Stimulated activated CD8-positive, alpha-beta memory T cell treated with anti-CD3 and anti-CD28 coated beads, Interleukin-15, amount 100 ng/mL, for 1 hour (primary cell): ENCODE measurements at places on chromosomes 16 and 17.

- no peak for DNase-seq
Measured at GRCh38 chr17:28970879-28971278, 19.6 kb upstream of the PHF12 start.

DNA sequence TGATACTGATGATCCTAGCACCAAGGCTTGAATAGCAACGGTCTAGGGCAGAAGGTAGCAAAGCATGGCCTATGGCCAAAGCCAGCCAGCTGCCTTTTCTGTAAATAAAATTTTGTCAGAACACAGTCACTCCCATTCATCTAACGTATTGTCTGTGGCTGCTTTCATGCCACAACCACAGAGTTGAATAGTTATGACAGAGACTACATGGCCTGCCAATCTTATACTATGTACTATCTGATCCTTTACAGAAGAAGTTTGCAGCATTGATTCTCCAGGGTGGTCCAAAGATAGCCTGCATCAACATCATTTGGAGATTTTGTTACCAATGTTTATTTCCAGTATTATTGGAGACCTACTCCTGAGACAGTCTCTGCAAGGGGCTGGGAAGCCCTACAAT, 19.9 kb upstream of the MMD start:
- DNase-seq: no peak

DNA sequence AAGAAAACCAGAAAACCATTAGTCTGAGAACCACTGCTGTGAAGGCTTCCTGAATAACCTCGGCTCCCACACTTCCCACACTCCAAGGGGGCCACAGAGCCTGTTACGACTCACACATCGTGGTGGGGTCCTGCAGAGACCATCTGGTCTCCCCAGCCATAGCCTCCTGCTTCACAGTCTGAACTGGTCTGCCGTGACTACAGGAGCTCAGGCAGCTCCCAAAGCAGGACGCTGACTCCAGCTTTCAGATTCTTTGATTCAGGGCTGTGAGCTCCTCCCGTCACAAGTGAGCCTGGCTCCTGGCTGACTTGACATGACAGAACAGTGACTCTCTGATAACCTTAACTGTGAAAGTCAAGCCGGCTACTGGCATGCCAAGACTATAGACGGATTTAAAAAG, 37.8 kb downstream of the CYB5D2 start:
- no peak for DNase-seq

- DNase-seq: no peak
Measured at GRCh38 chr16:77113835-77114234, 77.2 kb upstream of the MON1B start.

GRCh38 chr17:83174362-83175118, 95.1 kb downstream of the METRNL start:
- DNase-seq: no peak

GRCh38 chr17:36197387-36197703, 787 bp upstream of the CCL3L1 start:
- DNase-seq: no peak

GRCh38 chr17:7834542-7834956, 532 bp downstream of the KDM6B start:
- DNase-seq: no peak

GRCh38 chr17:65618516-65618915, 57.1 kb upstream of the AXIN2 start:
- no peak for DNase-seq

DNA sequence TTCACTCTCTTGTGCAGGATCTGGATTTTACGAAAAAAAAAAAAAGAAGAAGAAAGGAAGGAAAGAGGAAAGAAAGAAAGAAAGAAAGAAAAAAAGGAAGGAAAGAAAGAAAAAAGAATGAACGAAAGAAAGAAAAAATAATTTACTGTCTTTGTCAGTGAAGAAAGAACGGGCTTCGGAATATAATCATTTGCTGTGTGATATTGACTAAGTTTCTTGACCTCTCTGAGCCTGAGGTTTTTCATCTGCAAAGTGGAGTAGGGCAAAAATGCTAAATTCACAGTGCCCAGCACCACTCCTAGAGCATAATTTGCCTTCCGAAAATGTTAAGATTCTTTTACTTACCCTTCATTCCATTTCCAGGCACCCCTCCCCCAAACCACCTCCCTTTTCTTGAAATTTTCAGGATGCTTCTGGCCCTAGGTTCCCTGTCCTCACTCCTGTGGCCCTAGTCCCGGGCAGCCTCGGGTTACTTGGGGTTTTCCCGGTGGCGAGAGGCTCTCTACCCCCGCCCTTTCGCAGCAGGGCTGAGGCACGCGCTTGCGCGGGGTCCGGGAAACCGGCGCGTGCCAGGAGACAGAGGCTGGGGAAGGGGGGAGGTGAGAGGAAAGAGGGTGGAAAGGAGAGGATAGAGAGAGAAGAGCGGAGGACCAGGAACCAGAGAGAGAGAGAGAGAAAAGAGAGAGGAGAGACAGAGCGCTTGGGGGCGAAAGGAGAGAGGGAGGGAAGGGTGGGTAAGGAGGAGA, at the start of gene CNTNAP1:
TSS of gene CNTNAP1 (plus strand) at position 556 of the 746 bp plus-strand sequence. CDS start 299 bp downstream, outside the sequence.
- DNase-seq: no peak

DNA sequence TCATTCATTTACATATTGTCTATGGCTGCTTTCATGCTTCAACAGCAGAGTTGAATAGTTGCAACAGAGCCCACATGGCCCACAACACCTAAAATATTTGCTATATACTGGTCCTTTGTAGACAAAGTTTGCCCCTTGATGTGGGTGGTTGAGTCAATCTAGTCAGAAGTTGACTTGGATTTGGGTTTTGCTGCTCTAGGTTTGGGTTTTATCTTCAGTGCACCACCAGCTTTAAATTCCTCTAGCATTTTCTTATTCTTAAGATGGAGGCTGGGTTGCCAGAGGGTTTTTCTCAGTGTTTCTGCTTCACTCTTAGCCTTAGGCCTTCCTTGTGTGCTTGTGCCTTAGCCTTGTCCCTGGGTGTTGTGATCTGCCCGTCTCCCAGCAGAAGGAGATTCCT, 51.0 kb downstream of the CCDC182 start:
- DNase-seq: no peak

- no peak for DNase-seq
Measured at GRCh38 chr16:72110662-72111615, 17.3 kb downstream of the DHX38 start.

- DNase-seq: no peak
Measured at GRCh38 chr17:17380145-17380925, 77.2 kb downstream of the NT5M start.

DNA sequence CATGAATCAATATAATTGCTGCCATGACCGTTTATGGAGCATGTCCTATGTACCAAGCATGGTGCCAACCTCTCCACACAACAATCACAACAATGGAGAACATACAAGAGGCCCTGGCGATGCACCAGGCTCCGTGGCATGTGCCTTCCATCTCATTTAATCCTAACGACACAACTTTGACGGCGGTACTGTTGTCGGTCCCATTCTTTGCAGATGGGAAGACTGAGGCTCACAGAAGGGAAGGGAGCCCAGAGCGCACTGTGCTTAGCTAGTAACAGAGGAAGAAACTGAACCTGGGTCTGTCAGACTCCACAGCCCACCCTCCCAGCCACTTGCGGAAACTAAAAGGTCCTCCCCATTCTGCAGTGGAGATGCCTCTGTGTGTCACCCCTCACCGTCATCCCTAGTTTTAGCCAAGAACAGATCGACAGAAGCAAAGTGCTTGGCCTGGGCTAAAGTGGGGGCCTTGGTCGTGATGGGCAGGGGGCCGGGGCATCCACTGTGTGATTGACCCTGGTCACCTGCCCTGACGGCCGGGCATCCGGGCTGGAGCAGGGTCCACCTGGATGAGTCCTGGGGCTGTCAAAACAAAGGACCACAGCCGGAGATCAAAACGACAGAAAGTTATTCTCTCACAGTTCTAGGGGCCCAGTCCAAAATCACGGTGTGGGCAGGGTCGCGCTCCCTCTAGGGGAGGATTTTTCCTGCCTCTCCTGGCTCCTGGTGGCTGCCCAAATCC, 183.9 kb downstream of the C16orf95 start:
- DNase-seq: no peak

GRCh38 chr17:49717371-49717861, 9.7 kb upstream of the SLC35B1 start:
- no peak for DNase-seq

GRCh38 chr17:30829022-30829421, 2.7 kb upstream of the ATAD5 start:
- no peak for DNase-seq

- DNase-seq: no peak
Measured at GRCh38 chr17:73387746-73388577, 76.2 kb upstream of the CDC42EP4 start.

DNA sequence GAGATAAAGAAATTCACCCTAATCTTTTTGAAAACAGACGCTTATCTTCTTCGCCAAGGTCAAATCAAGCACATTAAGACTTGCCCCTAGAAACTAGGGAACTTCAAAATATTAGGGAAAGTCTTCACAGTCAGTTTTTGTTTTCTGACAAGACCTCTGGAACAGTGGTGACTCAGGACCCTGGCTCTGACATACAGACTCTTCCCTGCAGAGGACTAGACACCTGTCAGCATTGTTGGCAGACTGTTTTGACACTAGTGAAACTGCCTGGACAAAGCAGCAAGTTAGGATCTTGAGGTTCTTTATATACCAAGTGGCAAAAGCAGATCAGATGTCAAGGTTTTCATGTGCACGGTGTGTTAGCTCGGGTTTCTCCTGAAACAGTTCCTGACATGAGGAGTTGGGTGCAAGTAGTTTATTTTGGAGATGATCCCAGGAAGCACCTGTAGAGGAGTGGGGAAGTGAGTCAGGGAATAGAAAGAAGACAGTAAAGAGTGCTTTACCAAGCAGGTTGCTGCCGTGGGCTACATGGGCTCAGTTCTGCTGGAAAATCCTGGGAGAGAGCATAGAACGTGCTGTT, 182.0 kb upstream of the IRX5 start:
- no peak for DNase-seq

DNA sequence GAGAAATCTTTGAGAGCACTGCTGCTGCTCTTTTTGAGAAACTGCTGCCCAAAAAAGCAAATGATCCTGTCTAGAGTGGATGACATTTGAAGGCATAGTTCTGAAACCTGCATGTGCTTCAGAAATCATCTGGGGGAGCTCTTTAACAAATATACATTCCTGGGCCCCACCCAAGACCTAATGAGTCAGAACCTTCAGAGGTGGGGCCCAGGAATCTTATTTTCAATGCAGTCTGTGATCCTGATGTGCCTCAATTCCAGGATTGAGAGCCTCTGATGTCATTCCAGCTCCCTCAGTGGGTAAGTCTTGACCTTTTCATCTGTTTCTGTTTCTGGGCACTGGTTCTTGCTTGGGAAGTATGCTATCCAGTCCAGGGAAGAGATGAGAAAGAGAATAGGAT, 42.3 kb downstream of the HNF1B start:
- DNase-seq: no peak

GRCh38 chr17:75642182-75642783, 9.0 kb downstream of the SMIM5 start:
- no peak for DNase-seq

DNA sequence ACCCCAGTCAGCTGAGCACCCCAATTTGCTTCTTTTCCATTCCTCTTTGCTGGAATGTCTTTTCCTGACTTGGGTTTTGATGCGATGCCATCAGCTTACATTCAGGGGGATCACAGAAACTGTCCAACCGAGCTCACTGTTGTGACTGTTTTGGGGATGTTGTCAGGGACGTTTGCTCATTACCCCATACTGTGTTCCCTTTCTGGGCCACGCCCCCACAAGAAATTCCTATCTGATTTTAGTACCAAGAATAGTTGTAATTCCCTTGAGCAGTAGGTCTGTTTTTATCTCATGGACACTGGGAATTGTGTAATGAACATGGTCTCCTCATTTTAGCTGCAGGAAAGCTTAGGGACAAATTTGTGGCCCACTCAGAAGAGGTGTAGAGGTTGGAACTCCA, 2.6 kb upstream of the NTN1 start:
- DNase-seq: no peak

DNA sequence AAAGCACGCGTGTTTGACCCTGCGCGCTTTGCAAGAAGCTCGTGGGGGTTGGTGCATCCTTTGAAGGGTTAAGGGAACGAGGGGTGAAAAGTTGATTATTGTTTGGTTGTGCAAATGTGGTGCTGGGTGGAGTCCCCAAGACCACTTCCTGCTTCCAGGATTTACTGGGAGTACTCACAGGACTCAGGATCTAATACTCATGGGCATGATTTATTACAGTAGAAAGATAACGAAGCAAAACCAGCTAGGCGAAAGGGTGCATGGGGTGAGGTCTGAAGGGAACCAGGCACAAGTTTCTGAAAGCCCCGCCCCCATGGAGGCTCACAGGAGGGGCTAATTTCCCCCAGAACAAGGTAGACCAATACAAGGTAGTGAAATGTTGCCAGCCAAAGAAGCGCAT, 58.8 kb downstream of the RPTOR start:
- no peak for DNase-seq

GRCh38 chr16:66614161-66614802, 9.8 kb downstream of the CMTM3 start:
- DNase-seq: no peak

DNA sequence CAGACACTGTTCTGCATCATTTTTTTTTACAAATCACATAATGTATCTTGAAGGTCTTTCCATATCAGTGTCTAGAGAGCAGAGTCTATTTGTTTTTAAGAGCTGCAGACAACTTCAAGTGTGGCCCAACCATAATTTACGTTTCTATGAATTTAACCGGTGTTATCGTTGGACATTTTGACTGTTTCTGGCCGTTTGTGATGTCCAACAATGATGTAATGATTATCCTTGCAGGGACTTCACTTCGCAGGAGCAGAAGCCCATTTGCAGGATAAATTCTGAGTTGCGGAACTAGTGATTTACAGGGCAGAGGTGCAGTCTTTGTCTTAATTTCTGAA, 26.9 kb upstream of the HLF start:
- DNase-seq: no peak

- no peak for DNase-seq
Measured at GRCh38 chr16:10577305-10578202, 2.8 kb downstream of the EMP2 start.

- no peak for DNase-seq
Measured at GRCh38 chr17:2801841-2802240, 5.6 kb downstream of the RAP1GAP2 start.

GRCh38 chr17:45107293-45108010, 24.9 kb downstream of the PLCD3 start:
- no peak for DNase-seq

GRCh38 chr17:2854143-2855055, 58.2 kb downstream of the RAP1GAP2 start:
- no peak for DNase-seq

- DNase-seq: no peak
Measured at GRCh38 chr16:56781528-56781961, 51.6 kb downstream of the NUP93 start.

DNA sequence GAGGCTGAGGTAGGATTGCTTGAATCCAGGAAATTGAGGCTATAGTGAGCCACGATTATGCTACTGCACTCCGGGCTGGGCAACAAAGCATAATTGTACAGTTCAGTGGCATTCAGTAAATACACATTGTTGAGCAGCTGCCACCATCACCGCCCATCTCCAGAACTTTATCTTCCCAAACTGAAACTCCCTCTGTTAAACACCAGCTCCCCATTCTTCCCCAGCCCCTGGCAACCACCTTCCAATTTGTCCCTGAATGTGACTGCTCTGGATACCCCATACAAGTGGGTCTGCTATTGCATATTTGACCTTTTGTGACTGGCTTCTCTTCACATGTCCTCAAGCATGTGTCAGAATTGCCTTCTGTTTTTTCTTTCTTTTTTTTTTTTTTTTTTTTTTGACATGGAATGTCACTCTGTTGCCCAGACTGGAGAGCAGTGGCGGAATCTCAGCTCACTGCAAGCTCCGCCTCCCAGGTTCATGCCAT, 2.9 kb downstream of the RPL38 start:
- DNase-seq: no peak
